Cardiac ventricle fibroblast (primary cell): ENCODE measurements at places on chromosomes 2 and 18. TPM values are rescaled to one million over a fixed set of nuclear protein-coding genes. Genes with fewer than 3 reads are reported as not detected.

The THSD7B gene
- not detected in 2 replicates for total RNA-seq

The XDH gene
- total RNA-seq: not detected in 2 replicates

The C2orf15 gene
- not detected in 2 replicates for total RNA-seq

The CELF4 gene
- not detected in 2 replicates for total RNA-seq

The CYRIA gene
- total RNA-seq: 2.9 and 3.1 TPM in 2 replicates

The RAPGEF4 gene
- 4.7 and 12.2 TPM in 2 replicates for total RNA-seq

The TMEM178A gene
- 0.25 and 1.0 TPM in 2 replicates for total RNA-seq
